ENCODE measurements at places on chromosomes 1 and 21.

DNA sequence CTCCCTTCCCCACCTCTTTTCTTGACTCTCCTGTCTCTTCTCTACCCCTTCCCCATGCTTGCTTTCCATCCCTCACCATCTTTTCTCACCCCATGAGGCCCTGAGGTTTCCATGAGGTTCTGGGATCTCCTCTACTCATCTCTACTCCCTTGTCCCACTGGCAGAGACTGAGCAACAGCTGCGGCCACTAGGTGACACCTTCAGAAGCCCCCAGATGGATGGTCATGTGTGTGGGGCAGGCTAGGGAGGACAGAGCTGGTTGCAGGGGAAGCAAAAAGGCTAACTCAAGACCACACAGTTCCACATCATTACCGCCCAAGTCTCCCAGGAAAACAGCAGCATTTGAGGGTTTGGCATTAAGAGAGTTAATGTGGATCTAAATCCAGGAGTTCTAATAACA lies 45.0 kb downstream of the LRRN2 start:
- DNase-seq = no peak

- DNase-seq = no peak
These were observed 536 bp downstream of the HMGCL start for GRCh38 chr1:23824711-23825075.

DNA sequence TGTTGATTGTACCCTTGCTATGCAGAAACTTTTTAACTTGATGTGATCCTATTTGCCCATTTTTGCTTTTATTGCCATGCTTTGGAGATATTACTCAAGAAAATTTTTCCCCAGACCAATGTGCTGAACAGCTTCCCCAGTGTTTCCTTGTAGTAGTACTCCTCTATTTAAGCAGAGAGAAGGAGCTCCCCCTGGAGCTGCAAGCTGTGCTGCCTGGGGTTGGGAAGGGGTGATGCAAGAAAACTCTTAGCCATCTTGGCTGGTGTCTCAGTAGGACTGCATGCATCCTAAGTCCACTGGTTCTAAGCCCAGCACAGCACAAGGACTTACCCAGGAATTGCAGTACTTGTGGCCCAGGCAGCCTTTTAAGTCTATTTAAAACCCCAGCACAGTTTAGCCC lies 121.6 kb downstream of the NTMT2 start:
- DNase-seq = no peak

DNA sequence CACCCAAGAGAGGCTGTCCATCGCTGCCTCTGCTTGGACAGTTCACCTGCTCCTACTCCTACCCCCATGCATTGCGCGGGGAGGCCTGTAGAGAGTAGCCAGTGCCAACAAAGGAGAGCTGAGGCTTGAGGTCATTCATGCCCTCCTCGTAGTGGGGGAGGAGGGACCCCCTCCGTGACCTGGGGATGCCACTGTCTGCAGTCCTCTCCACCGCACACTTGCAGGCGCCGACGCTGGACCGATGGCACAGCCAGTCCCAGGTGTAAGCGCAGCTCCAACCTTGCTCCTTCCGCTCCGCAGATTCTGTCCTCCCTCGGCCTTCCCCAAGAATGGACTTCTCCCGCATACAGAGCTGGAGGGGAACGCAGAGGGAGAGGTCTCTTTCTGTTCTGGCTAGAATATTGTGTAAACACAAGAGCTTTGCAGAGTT lies 672 bp upstream of the PHLDA3 start:
- DNase-seq = no peak

All from PC-3 (cell line).